ENCODE measurements at places on chromosomes 4 and X.

GRCh38 chr4:40170588-40170987, 26.2 kb upstream of the RHOH start:
- DNase-seq: no peak

DNA sequence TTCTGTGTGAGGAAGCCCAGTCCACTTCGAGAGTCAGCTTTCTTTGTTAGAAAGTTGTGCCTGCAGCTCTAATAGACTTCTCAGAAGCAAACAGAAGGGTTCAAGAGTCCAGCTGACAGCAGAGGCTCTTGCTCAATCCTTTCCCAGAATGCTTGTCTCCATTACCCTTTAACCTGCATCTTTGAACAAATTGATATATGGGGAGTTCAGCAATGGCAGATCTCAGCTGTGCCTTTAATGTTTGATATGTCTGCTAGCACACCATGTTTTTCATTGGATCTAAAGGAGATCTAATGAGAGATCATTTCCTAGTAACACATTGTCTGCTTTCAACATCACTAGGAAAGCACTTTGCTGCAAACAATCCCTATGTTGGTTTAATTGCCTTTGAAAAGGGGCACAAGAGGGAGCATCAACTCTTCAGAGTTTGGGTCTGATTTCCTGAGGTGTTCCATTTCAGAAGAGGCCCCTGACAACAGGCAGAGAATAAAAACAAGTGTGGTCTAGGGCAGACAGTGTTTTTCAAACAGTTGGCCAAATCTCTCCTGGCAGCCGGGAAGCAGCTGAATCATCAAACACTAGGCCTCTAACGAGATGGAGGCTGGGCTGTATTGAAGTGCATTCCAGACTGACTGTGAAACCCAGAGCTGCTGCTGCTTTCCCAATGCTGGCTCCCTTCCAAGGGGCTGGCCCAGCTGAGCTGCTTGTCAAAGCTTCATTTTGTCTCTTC, 55.5 kb downstream of the LUZP4 start:
- peak; percentile 49 for DNase-seq

DNA sequence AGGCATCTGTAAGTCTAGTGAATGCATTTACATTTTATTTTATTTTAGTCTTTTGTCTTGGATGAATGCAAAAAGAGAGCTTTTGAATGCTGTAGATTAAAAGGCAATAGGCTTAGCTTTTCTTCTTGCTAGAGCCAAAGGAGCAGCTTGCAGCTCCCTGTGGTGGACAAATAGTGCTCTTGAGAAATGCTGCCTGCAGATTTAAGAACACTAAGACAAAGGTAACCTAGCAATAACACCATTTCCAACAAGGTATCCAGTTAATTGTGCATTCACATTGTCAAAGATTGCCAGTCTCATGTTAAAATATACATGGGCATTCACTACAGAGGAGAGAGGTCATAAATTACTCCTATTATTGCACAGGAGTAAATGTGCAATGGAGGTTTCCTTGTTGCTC, 859.2 kb upstream of the PRKX start:
- DNase-seq: no peak

DNA sequence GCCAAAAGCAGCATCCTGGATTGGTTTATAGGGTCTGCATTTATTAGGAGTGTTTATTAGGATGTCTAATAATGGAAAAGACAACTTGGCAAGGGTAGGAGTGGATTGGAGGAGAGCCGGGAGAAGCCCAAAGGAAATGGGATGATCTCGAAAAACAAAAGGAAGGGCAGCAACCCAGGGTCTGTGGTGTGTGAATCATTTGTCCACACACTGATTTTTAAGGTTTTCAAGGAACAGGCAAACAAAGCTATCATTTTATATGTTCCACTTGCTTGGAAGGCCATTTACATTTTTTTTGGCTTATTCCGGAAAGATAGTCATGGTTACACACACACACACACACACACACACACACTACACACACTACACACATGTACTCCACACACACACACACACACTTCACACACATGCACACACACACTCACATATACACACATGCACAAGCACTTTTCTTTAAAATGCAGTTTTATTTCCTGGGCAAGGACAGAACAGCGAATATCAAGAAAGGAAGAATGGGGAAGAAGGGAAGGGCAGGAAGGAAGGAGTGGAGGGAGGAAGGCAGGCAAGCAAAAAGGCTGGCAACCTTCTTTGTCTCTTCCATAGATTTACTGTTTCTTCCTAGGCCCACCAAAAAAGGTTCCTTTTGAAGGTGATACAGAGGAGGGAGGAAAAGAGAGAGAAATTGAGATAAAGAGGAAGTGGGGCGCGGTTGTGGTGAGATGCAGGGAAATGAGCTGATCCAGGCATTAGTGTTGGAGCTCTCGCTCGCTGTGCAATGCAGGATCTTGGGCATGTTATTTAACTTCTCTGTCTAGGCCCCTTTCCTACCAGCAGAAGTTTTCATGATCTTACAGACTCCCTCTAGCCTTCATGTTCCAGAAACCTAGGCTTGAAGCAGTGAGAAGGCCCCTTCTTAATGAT, 88.6 kb upstream of the MAML3 start:
- DNase-seq: no peak

DNA sequence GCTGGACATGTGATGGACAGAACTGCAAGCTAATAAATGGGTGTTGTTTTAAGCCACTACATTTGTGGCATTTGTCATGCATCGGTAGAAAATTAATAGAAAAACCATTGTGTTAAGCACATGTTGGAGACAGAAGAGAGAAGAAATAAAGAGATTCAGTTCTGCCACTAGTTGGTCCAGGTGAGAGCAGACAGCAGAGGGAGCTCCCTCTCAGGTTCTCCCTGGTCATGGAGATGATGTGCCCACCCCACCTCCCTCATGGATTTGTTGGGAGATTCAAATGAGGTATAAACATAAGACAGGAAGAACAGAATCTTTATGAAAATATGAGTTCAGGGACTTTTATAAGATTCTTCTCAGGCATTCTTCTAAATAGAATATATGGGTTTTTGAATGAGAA, 36.8 kb upstream of the OCIAD2 start:
- no peak for DNase-seq

- DNase-seq: no peak
These were observed 269.3 kb downstream of the STIM2 start for GRCh38 chr4:27129871-27130366.

DNA sequence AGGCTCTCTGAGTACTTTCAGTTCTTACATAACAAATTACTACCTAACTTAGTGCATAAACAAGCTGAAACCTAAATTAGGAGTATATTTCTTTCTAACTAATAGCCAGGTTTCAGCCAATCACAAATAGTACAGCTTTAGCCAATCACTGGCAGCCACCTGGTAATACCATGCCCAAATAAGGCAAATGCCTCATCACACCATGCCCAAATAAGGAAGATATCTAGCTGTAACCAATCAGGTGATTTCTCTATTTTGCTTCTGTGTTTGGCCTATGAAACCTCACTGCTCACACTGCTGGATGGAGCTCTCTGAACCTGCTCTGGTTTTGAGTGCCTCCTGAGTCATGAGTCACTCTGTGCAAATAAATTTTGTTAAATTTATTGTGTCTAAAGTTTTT, 113.5 kb downstream of the DDIT4L start:
- DNase-seq: no peak

DNA sequence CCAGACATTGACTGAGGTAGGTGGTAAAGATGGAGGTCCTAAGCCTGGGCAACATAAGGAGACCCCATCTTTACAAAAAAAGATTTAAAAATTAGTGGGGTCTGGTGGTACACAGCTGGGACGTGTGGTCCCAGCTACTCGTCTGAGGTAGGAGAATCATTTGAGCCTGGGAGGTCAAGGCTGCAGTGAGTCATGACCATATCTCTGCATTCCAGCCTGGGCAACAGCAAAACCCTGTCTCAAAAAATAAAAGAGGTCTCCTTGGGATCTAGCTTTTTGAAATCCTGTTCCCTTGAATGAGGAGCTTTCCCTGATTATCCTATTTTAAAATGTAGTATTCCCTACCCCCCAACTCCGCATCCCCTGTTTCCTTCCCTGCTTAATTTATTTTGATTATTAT, 78.7 kb upstream of the OGT start:
- no peak for DNase-seq

DNA sequence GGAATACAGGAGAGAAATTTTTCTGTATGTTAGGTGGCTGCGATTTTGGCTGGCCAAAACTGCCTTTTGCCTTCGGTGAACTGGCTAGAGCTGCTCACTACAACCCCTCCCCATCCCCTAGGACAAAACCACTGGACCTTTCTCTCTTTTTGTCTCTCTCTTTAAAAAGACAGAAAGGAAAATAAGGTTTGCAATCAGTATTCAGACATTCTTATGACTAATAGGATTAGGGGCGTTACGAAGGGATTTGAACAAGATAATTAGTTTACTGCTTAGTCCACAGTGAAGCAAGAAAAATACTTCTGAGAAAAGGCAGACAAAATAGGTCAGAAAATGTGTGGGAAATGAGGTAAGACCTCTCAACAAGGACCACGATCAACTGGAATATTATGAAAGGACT, 180.4 kb downstream of the SLIT2 start:
- no peak for DNase-seq

DNA sequence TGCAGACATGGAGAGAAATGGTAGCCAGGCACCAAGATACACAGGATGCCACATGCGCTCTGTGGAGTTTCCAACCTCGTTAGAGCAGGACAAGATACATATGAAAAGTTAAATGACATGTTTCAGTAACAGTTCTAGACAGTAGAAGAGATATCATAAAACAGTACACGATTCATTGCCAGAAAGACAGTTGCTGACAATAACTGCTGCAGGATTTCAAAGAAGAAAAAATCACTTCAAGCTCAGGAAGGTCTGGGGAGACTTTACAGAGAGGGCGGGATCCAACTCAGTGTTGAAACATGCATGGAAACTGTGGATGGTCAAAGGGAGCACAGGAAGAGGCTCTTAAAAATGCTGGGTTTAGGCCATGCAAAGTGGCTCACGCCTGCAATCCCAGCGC, 31.0 kb downstream of the DCTD start:
- no peak for DNase-seq
